HT-29 (cell line): ENCODE measurements at places on chromosomes 6 and 20.

- peak; percentile 35 for DNase-seq
Measured at GRCh38 chr6:100283285-100283684, 181.4 kb downstream of the SIM1 start.

- DNase-seq = no peak
Measured at GRCh38 chr6:113458368-113459010, 398.7 kb upstream of the MARCKS start.

- DNase-seq = peak; percentile 59
Measured at GRCh38 chr20:54208548-54209176, 775 bp downstream of the PFDN4 start.

DNA sequence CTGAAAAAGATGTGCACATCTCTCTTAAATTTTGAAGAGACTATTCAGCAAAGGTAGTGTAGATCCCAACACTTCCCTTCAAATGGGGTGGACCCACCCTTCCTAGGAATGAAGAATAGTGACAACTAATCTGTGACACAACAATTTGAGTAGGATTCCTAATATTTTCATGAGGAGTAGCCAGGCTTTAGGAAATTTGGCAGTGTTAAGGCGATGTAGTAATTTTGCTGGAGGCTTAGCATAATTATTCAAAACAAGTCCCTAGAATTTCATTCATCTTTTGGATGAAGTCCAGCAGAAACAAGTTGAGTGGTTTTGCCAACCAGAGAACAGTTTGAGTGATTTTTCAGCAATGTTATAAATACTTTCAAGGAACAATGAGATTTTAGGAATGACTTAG, 52.4 kb downstream of the ELOVL4 start:
- DNase-seq = no peak

- no peak for DNase-seq
Measured at GRCh38 chr6:113365191-113365590, 492.0 kb upstream of the MARCKS start.

GRCh38 chr6:162063666-162064065, 663.9 kb downstream of the PRKN start:
- no peak for DNase-seq

DNA sequence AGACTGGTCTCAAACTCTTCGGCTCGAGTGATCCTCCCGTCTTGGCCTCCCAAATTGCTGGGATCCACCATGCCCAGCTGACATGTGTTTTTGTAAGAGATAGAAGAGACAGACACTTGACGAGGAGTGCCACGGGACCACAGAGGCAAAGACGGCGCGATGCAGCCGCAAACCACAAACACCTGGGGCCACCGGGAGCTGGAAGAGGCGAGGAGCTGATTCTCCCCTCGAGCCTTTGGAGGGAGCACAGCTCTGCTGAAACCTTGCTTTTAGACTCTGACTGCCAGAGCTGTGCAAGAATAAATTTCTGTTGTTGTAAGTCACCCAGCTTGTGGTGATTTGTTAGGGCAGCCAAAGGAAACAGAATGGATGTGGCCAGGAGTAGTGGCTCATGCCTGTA, 46.9 kb downstream of the TFAP2C start:
- DNase-seq = no peak
